ENCODE measurements at places on chromosomes 7 and 10. TPM values are rescaled to one million over a fixed set of nuclear protein-coding genes. Genes with fewer than 3 reads are reported as not detected.

DNA sequence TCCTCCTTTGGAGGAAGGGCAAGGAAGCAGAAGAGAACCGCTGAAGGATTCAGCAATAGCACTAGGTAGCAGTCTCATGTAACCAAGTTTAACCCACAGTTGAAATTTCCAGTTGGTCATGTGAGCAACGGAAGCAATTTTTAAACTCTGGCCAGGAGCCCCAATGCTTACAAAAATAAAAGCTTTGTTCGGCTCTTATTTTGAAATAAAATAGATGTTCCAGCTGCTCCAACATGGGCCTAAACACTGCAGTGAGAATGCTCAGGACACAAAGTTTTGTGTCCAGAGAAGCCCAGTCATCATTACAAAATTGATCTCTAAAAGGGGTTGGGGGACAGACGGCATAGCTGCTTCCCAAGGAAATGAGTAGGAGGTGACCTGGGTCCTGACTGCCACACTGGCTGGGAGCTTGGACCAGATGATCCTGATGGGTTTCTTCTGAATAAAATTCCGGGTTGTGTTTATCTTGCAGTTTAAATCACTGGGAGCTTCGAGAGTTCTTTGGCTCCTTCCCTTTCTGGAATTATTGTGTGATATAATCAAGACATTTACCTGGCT, 452 bp upstream of the TMEM140 start:
- H3K36me3 ChIP-seq = peaks cover 12% of the 10 kb centered on the region
- peak overlapping the region; percentile 90 for H3K27ac ChIP-seq
- peak overlapping the region; percentile 52 for H3K4me3 ChIP-seq
- no peaks in the 10 kb centered on the region for H3K27me3 ChIP-seq
- no peak for DNase-seq

Gene ADARB2
- total RNA-seq = 3.2 TPM

DNA sequence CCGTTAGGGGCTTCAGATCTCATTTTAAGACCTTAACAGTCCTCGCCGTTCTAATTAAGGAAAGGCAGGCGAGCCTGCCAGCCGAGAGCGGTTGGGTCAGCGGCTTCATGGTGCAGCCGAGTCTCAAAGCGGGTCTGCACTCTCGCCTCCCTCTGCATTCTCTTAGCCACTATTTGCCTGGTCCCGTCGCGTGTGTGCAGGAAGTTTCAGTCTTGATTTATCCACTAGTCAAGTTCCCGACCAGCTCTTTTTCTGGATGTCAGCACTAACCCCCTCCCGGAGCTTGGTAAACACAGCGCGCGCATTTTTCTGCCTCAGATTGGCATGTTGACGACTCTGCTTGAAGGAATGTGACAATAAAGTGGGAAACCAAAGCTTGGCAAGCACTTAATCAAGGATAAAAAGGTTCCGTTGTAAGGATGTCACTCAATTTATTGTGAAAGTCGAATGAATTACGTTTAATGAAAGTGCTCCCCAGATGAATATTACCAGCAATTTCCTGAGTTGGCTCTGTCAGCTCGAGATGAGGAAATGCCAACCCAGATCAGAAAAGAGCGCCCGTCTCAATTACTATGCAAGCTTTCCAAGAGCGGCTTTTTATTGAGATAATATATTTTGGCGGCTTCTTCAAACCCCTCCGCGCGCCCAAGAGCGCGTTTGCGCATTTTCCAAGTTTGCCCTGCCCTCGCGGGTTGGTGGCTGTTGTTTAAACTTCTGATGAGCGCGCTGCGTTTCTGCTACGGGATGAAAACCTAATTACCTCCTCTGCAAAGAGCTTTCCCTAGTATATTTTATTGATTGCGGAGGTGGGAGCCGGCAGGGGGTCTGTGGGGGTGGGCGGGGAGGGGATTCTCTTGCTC, 7.9 kb downstream of the NXPH1 start:
- no peak for DNase-seq
- H3K27me3 ChIP-seq = peaks cover 89% of the 10 kb centered on the region
- H3K4me3 ChIP-seq = no peak overlapping the region
- no peak overlapping the region for H3K27ac ChIP-seq
- no peaks in the 10 kb centered on the region for H3K36me3 ChIP-seq
- H3K4me1 ChIP-seq = no peaks in the 10 kb centered on the region

DNA sequence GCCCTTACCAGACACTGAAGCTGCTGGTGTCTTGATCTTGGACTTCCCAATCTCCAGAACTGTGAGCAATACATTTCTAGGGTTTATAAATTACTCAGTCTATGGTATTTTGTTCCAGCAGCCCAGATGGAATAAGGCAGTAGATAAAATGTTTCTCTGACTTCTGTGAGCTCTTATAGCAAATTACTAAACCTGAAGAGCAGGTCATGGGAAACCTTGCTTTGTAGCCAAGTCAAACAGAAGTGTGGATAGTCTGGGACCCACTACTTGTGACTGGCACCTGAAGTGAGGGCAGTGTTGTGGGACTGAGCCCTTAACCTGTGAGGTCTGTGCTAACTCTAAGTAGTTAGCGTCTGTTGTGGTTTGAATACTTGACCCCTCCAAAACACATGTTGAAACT, 4.6 kb upstream of the TBRG4 start:
- H3K4me3 ChIP-seq = no peak overlapping the region
- H3K4me1 ChIP-seq = peaks cover 6% of the 10 kb centered on the region
- H3K36me3 ChIP-seq = no peaks in the 10 kb centered on the region

DNA sequence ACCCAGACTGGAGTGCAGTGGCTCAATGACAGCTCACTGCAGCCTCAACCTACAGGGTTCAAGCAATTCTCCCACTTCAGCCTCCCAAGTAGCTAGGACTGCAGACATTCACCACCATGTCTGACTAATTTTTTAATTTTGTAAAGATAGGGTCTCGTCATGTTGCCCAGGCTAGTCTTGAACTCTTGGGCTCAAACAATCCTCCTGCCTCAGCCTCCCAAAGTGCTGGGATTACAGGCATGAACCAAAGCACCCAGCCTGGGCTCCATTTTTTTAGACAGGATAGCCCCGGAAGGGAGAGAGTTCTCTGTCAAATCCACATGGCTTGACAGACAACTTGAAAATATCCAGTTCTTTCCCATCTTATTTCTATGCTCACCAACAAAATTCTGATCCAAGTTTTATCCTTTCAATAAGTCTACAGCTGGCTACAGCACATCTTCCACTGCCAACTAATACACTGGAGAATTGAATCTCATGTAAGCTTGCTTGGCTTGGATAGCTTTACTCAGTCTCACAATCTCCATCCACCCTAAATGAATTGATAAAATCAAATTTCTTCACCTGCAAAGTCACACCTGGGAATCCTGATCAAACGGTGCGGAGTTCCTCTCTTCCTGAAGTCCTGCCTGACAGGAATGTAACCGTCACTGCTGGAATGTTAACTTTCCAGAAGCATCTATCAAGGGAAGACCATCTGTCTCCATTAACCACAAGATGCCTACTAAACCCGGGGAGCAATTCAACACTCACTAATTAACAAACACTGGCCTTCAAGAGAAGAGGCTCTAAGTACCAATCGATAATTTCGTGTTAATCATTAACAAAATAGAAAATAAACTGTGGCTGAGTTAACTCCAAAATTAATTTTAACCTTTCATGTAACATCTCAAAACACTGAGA, 239.7 kb upstream of the MKLN1 start:
- DNase-seq = no peak
- no peak overlapping the region for H3K27ac ChIP-seq
- no peak overlapping the region for H3K4me3 ChIP-seq
- H3K4me1 ChIP-seq = peaks cover 73% of the 10 kb centered on the region
- no peaks in the 10 kb centered on the region for H3K27me3 ChIP-seq

Gene LRRC17
- 1.4 TPM for total RNA-seq

Gene ASB10
- not detected for total RNA-seq

Gene CALML3
- total RNA-seq = not detected

DNA sequence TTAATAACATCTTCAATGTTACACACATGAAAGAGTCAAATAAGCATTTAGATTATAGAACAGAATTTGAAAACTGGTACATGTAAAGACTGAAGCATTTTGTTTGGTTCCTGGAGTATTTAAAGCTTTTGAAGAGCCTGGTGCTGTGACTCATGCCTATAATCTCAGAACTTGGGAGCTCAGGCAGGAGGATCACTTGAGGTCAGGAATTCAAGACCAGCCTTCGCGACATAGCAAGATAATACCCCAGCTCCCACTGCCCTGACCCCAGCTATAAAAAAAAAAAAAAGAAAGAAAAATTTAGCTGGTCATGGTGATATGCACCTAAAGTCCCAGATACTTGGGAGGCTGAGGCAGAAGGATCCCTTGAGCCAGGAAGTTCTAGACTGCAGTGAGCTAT, 87.8 kb downstream of the HDAC9 start:
- H3K27me3 ChIP-seq = no peaks in the 10 kb centered on the region
- DNase-seq = no peak
- H3K4me1 ChIP-seq = peaks cover 6% of the 10 kb centered on the region
- H3K4me3 ChIP-seq = no peak overlapping the region
- no peaks in the 10 kb centered on the region for H3K36me3 ChIP-seq

- no peaks in the 10 kb centered on the region for H3K36me3 ChIP-seq
- H3K4me3 ChIP-seq = peak overlapping the region; percentile 10
- H3K27me3 ChIP-seq = no peaks in the 10 kb centered on the region
- H3K4me1 ChIP-seq = peaks cover 18% of the 10 kb centered on the region
- DNase-seq = no peak
Measured at GRCh38 chr7:84123965-84124547, 70.5 kb downstream of the SEMA3A start.

GRCh38 chr7:132609906-132610520, 33.7 kb upstream of the PLXNA4 start:
- no peak overlapping the region for H3K27ac ChIP-seq
- no peak for DNase-seq
- no peaks in the 10 kb centered on the region for H3K4me1 ChIP-seq
- H3K36me3 ChIP-seq = no peaks in the 10 kb centered on the region

Gene PDK4
- total RNA-seq = 411 TPM

Gene RBM20
- 5.8 TPM for total RNA-seq

- no peaks in the 10 kb centered on the region for H3K27me3 ChIP-seq
- no peaks in the 10 kb centered on the region for H3K36me3 ChIP-seq
- no peaks in the 10 kb centered on the region for H3K4me1 ChIP-seq
Measured at GRCh38 chr7:54885285-54885684, 126.3 kb upstream of the SEC61G start.

DNA sequence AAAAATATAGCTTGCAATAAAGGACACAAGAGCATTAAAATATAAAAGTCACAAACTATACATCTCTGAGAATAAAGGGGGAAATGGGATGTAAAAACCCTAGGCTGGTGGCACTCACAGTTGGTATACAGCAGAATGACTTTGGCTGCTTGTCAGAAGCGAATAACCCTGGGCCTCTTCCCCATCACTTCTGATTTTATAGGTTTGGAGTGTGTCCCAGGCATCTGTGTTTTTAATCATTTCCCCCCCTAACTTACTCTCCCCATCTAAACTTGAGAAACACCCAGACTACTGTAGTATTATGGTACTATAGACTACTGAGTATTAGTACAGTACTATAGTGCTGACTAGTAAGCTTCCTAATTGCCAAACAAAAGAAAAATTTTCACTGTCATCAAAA, 1.8 kb upstream of the RPA3 start:
- H3K36me3 ChIP-seq = no peaks in the 10 kb centered on the region
- H3K4me1 ChIP-seq = peaks cover 8% of the 10 kb centered on the region
- H3K4me3 ChIP-seq = no peak overlapping the region
- DNase-seq = no peak
- no peaks in the 10 kb centered on the region for H3K27me3 ChIP-seq

Gene CLDN3
- total RNA-seq = 1.1 TPM

Gene DRGX
- total RNA-seq = not detected

Gene SLC4A2
- 84.6 TPM for total RNA-seq

Gene PIP
- not detected for total RNA-seq

Gene EPO
- not detected for total RNA-seq

DNA sequence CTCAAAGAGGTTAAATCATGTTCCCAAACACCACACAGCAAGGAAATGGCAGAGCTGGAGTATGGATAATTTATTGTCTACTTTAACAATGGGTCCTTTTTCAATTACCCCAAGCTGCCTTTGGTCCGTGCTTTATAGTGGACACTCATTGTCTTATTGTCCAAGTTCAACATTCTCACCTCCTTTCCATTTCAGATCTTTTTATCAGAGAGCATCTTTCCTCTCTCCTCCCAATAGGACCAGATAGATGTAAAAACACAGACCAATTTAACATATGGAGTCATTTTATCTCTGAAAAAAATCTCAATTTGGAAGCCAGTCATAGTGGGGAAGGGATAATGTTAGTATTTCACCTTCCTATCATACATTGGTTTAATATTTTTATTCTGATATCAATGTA, 83.5 kb upstream of the WAC start:
- H3K36me3 ChIP-seq = no peaks in the 10 kb centered on the region
- H3K4me1 ChIP-seq = no peaks in the 10 kb centered on the region
- no peak overlapping the region for H3K4me3 ChIP-seq

- no peak overlapping the region for H3K27ac ChIP-seq
- no peaks in the 10 kb centered on the region for H3K4me1 ChIP-seq
- H3K36me3 ChIP-seq = no peaks in the 10 kb centered on the region
- no peak overlapping the region for H3K4me3 ChIP-seq
Measured at GRCh38 chr10:128579280-128579865, 453.1 kb upstream of the MKI67 start.

Gene PNPLA8
- 37.0 TPM for total RNA-seq

DNA sequence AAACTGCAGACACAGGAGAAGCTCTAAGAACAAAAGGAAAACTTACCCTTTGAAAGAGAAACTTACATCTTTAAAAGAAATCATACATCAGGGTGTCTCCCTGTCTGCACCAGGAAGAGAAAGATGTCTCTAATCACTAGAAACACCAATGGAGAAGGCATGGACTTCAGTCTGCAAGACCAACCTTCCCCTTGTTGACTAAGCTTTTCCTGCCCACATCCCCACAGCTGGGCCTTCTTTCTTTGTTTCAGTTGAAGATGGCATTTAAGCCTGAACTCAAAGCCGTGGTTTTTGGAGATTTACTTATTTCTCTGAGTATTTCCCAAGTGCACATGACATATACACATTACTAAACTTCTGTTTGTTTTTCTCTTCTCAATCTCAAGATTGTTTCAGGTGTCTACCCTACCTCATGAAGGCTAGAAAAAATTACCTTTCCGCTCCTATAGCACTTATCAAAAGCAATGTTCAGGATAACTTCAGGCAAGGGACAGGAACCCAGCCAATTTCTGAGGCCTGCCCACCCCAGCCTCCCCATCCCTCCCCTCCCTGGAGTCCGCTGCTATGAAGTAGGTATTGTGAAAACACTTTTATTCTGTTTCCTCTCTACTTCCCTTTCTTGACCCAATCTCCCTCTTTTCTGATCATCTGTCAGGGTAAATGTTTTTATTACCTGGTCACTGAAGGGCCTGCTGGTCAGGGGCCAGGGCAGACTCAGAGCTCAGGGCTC, 2.8 kb upstream of the SLC29A3 start:
- no peak for DNase-seq
- peaks cover 34% of the 10 kb centered on the region for H3K4me1 ChIP-seq
- H3K4me3 ChIP-seq = no peak overlapping the region
- H3K27me3 ChIP-seq = no peaks in the 10 kb centered on the region
- no peaks in the 10 kb centered on the region for H3K36me3 ChIP-seq
- H3K27ac ChIP-seq = no peak overlapping the region

Gene MOGAT3
- not detected for total RNA-seq

DNA sequence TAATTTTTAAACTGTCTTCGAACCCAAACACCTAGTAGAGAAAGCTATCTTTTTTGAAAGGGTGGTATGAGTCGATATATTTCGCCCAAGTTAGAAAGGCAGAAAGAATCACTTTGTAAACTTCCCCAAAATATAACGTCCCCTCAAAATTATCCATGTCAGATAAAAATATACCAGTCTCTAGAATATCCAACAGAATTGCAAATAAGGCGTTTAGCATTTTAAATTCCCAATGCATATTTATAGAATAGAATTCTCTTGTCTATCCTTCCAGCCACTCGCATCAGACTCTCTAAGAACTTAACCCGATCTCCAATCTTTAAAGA, 2.1 kb downstream of the CTBP2 start:
- H3K4me1 ChIP-seq = no peaks in the 10 kb centered on the region
- peak overlapping the region; percentile 89 for H3K4me3 ChIP-seq

Gene ABCB4
- total RNA-seq = 0.49 TPM
